ENCODE measurements at places on chromosomes 2 and 18.

GRCh38 chr2:75640621-75641121 is 5.9 kb upstream of the MRPL19 start:
- DNase-seq: peak; percentile 82

GRCh38 chr2:223744580-223744979 is 92.8 kb downstream of the AP1S3 start:
- peak; percentile 35 for DNase-seq

DNA sequence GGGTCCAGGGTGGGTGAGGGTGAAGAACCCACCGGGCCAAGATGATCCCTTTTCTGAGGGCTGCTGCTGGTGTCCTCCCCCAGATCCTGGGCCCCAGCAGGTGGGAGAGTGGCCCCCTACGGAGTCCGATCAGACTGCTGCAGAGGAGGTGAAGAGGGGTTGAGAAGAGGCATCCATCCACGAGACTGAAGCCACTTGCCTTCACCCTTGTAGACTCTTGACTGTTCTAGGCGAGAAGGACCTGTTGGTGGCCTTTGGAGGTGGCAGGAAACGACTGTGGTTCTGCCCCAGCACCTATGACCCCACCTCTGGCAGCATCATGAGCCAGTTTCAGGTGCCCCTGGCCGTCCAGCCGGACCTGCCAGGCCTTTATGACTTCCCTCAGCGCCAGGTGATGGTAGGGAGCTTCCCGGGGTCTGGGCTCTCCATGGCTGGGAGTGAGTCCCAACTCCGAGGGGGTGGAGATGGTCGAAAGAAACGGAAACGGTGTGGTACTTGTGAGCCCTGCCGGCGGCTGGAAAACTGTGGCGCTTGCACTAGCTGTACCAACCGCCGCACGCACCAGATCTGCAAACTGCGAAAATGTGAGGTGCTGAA is 1.5 kb downstream of the TET3 start:
- no peak for DNase-seq

DNA sequence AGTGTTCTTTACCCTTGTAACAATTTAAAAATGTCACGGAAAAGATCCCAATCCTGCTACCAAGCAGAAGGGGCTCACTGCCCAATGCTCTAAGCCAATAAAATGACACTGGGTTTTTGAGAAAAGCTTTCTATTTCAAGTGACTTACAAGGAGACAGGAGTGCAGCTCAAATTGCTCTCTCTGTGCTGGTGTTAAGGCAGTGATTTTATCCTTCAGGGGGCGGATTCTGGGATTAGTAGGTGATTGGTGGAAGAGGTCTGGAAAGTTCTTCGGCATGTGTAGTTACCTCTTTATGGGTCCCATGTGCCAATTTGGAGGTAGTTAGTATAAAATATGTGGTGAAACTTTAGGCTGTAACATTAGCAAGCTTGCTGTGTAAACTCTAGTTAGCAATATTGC is 27.4 kb upstream of the MCM6 start:
- DNase-seq: no peak
